ENCODE measurements at places on chromosomes 4 and X.

GRCh38 chr4:88442689-88443191 lies 14.2 kb upstream of the HERC5 start:
- no peak for DNase-seq

GRCh38 chrX:123731258-123731986 lies 1.4 kb downstream of the THOC2 start:
- peak; percentile 14 for DNase-seq

DNA sequence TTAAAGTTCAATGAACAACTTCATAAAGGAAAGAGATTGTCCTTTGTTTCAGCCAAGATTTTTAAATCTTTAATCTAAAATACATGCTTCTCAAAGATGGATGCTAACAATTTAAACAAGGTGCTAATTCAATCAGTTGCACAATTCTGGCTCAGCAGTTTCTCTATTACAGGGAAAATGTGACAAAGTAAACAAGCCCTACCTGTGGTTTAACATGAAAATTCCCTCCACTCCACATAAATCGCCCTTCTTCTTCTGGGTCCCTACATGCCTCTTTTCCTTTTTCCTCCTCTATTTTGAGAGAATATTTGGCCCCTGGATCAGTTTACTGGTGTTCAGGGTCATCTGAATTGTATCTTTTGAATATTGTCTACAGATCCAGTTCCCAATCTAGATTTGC lies 80.6 kb downstream of the FRYL start:
- no peak for DNase-seq

DNA sequence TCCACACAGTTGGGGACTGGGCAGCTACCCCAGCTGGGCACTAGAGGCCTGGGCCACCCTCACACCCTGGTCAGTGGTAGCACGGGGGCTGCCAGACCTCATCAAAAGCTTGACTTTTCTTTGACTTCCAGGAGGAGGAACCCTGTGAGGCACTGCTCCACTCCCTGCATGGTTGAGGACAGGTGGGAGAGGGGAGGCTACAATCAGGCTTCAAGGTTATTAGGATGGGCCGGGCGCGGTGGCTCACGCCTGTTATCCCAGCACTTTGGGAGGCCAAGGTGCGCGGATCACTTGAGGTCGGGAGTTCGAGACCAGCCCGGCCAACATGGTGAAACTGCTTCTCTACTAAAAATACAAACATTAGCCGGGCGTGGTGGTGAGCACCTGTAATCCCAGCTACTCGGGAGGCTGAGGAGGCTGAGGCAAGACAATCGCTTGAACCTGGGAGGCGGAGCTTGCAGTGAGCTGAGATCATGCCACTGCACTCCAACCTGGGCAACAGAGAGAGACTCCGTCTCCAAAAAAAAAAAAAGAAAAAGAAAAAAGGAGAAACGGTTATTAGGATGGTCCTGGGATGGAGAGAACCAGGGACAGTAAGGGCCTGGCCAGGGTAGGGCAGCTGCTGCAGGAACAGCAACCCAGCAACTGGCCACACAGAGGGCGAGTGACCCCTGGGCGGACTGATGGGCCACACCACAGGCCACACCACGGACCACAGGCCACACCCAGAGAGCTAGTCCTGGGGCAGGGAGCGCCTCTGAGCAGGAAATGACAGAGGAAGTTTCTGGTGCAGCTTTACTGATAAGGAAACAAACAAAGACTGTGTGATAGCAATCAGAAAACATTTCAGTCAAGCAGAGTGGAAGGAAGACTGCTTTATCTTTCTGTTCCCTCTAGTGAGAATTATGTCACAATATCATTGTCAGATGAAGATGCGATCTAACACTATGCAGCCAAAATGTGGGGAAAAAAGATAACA lies 20.5 kb upstream of the OPN1LW start:
- peak; percentile 45 for DNase-seq

DNA sequence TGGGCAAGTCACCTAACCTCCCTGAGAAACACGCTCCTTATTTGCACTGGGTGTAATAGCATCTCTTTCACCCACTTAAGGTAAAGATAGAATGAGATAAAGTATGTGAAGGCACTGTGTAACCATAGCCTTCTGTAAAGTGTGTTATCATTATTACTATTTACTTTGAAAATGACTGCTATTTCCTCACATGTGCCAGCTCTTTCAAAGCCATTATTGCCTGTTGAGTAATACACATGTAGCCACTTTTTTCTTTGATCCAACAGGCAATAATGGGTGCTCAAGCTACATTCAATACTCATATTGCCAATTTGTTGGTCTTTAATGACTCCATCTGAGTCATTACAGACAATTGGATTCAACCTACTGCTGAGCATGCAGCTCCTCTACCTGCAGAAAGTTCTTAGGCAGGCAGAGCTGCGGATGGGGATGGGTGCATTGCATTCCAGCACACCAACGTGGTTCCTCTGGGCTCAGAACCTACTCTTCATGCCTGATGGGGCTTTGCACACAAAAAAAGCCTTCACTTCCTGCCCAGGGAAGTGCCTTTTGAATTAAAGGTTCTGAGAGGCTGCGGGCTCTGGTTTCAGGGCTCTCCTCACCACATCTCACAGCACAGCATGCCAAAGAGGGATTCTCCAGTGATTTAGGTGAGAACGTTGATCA lies 9.7 kb downstream of the PTCHD1 start:
- DNase-seq = no peak

DNA sequence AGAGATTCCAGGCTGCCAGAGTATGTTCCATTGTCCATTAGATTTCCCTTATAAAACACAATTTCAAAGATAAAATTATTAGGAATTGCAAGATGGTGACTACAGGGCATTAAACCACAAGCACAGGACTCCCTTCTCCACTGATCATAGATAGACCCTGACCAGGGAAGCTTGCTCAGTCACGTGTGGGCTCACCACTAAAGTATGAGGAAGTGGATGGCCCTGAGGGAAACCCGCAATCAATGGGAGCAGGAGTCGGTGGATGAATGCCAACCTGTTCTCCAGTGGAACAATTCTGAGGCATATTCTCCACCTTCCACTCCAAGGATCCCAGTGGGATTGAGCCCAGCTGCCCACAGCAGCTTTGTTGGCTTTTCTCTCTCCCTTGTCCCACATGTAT lies 515.7 kb downstream of the BCOR start:
- DNase-seq = no peak

DNA sequence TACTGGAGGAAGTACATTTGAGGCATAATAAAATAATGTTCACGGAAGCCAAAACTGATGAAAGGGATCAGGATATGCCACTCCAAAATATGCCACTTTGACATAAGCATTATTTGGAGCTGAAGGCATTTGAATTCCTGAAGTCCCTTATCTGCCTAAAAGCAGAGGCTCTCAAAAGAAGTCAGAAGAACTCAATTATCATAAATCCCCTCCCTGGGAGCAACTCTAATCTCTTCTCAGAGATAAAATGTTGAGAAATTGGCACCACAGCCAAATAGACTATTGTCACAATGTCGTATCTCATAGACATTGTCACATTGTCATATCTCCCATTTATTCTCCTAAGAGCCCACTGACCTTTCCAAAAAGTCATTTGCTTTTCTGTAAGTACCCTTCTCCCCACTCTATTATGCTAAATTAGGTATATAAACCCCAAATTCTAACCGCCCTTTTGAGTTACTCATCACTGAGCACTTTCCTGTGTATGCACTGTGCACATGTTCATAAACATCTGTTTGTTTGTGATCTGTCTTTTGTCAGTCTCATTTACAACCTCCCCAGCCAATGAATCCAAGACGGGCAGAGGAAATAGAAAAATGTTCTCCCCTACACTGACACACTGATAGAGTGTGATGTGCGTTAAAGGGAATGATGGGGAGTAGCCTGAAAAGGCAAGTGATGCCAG lies 78.5 kb upstream of the NAF1 start:
- DNase-seq = no peak

DNA sequence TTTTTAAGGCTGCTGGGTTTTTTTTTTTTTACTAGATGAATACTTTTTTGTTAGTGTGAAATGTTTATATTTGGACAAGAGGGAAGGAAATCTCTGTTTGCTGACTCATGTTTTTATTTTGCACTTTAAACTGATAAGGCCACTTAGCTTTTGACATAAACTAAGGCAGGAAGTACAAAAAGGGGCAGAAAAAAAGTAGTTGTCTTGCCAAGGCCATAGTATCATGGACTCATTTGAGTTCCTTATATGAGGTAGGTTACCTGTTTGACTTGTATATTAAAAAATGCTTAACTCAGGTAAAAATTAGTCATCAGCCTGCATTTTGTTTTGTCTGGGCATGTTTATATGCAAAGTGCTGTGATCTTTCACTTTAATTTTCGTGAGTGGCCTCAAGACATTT lies 26.0 kb downstream of the SMAD1 start:
- DNase-seq = no peak

- no peak for DNase-seq
Observed at GRCh38 chr4:126269106-126269505, 954.4 kb downstream of the FAT4 start.

GRCh38 chr4:101651778-101652177 lies 138.8 kb upstream of the BANK1 start:
- DNase-seq = no peak

DNA sequence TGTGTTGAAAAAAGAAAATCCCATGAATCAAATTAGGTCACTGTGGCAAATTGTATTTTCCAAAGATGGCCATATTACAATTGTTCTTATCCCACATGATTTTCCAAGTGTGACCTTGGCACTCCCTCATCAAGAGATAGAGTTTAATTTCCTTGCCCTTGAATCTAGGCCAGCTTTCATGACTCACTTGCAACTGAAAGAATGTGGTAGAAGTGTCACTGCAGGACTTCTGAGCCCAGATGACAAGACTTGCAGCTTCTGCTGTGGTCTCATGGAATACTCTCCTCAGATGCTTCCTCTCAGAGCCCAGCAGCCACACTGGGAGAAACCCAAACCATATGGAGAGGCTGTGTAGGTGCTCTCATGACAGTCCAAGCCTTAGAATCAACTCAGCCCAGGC lies 139.0 kb downstream of the ADAMTS3 start:
- no peak for DNase-seq

- no peak for DNase-seq
Observed at GRCh38 chrX:10008483-10009056, 41.4 kb downstream of the CLDN34 start.

DNA sequence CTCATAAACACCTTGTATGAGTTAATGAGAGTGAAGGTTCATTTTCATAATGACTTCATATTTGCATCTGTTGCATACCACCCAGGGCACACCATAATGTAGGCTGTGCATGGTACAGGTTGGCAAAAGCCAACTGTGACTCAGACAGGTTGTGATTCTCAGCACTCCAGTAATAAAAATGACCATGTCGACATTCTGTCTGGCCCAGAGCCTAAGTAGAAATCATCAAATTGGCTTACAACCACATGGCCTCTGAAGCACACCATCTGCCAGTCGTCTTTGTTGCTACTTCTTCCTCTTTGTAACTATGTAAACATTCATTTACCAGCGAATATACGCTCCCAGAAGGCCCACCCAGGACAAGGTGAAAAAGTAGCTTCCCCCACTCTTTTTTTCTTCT lies 459.5 kb downstream of the GASK1B start:
- no peak for DNase-seq
